ENCODE measurements at places on chromosomes 2 and 18.

GRCh38 chr18:1797235-1797634, 774.1 kb downstream of the METTL4 start:
- no peak for DNase-seq

GRCh38 chr2:45457211-45457945, 153.7 kb downstream of the SRBD1 start:
- no peak for DNase-seq

DNA sequence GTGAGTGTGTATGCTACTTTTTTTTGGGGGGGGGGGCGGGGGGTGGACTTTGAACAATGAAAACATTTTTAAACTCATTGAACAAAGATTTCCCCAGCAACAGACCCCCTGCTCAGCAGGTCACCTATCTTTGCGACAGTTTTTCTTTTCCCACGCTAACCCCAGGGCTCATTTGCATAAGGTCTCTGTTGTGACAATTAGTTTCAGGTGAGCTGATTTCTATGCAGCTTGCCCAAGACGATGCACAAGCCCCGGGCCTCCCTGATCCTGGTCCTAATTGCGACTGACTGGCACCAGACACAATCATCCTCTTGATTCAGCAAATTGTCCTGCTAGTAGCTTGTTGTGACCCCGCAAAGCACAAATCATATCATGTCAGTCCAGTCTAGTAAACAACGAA, 40.3 kb downstream of the ZEB2 start:
- no peak for DNase-seq

DNA sequence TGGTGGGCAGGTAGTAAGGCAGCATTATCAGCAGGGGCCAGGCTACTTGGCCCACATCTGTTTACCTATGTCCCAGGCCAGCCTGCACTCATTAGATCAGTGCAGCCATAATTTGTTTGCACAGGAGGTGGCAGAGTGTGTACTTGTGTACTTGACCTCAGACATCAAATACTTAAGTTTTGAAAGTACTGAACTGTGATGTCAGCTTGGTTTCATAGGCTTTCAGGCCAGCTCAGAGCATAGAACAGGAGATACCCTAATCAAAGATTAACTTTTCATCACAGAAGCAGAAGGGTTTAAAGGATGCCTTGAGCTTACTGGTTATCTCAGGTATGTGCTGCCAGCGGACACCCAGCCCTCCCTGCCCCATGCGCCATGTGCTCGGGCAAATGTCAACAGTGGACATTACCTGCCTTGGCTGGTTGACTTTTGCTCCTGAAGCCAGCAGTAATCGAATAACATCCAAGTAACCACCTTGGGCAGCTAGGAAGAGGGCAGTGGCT, 33.2 kb downstream of the ANKRD29 start:
- no peak for DNase-seq

DNA sequence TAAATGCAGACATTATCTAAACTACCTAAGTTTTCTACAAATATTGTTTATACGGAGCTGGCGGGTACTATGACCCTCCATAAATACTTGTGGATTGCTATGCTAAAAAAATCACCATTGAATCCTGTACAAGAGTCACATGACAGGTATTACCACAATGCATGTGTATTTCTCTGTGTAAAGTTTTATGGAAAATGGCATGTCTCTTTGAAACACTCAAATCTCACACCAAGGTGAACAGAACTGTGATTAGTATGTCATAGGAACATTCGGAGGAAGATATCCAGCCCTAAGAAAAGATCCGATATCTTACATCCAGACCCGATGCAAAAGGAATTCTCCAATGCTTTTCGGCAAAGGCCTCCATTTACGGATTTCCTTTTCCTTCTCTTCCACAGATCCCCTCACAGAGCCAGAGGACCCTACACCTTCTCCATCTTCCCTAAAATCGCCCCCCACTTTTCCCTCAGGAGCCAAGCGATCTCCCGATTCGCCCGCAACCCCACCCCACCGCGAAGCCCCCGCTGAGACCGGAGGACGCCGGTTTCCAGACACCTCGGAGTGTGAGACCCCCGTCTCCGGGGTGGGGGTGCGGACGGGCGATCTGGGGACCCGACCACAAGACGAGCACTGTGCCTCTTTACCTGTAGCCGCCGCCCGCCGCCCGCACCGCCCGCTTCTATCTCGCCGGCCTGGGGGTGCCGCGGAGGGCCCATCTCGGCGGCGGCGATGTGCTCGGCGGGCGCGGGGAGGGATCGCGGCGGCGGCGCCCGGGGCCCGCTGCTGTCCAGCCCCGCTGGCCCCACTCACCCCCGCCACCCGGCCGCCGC, 1.2 kb downstream of the SAP130 start:
- peak; percentile 14 for DNase-seq

DNA sequence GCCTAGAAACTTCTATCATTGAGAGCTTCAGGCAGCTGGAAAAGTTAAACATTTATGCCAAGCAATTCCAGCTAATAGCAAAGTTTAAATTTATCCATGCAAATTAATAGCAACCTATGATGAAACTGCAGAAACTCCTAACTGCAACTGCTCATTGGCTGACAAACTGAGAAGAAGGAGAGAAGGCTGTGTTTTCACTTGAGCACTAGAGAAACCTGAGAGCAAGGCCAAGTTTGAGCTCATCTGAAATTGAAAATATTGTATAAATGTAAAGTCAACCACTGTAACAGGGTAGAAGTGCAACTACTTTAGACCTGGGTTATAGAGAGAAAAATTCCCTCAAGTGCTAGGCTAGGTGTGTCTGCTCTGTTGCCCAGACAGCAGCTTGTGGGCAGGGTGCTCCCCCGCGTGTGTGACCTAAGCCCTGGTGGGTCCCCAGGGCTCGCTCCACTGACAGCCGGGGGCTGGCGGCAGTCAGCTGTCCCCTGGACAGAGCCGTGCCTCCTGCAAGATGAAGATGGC, 50.2 kb downstream of the CABYR start:
- no peak for DNase-seq

DNA sequence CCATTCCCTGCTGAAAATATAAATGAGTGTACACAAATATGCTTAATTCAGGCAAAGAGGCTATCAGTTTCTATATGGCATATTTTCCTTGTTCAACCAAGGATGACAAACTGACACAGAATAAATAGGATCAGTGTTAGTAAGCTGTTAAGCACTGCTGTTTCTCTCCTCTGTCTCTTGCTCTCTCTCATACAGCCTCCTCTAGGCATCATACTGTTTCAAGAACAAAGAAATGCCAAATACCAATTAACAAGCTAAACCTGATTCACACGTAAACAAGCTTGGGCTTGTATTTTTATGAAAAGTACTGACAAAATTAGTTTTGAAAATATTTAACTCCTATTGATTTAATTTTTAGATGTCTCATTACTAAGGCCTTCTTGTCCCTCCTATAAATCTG, 1027.2 kb upstream of the ACVR2A start:
- no peak for DNase-seq

GRCh38 chr2:236849940-236850339, 235.7 kb upstream of the COPS8 start:
- DNase-seq = no peak

DNA sequence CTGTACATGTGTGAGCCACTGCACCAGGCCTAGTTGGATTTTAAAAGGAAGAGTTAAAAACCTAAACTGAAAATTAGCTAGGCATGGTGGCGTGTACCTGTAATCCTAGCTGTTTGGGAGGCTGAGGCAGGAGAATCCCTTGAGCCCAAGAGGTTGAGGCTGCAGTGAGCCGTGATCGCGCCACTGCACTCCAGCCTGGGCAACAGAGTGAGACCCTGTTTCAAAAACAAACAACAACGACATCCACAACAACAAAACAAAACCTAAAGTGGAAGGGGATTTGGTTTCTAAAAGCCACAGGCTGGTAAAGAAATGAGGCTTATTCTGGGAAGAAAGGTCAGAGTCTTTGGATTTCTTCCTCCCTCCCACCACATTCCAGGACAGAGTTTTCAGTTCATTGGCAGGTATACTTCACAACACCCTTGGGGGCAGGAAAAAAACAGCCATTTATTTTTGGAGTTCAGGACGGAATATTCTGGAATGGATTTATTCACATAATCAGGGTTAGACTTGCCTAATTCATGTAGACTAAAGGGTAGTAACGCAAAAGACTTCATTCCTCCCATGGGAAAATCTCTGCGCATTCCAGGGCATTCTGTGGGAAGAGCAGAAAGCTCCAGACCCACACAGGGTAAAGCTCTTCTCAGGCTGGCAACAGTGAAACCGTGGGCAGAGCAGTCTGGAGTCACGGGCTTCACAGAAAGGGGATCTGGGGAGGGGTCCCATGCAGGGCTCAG, 34.9 kb downstream of the TEX44 start:
- no peak for DNase-seq

DNA sequence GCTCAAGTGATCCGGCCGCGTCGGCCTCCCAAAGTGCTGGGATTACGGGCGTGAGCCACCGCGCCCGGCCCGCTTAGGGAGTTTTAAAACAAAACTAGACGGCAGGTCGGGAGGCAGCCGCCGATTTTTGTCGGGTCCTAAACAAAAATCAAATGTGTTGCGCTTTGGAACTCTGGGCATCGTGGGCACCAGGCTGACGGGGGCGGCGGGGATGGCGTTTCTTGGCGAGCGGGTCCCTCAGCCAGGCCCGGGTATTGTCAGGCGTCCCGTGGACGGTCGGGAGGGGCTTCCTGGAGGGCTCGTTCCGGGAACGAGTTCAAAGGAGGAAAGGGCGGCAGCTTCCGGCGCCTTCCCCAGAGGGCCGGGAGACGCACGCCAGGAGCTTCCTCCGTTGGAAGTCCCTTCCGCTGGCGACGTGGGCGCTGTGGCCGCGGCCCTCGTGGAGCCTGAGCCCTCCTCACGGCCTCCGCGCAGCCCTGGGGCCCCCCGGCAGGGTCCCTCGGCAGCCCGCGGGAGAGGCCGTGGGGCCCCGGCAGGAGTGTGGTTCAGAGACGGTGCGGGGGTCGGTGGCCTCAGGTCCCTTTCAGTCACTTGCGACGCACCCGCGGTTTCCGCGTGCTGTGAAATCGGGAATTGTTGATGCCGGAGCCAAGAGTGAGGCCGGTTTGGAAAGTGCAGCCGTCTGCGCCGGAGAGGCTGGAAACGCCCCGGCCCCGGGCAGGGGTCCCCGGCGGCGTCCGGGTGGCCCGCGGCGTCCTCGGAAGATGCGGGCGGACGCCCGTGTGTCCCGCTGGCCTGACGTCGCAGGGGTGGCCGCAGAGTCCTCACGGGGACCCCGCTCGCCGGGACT, 59.3 kb downstream of the EMILIN2 start:
- DNase-seq = peak; percentile 92

GRCh38 chr2:60386436-60386835, 167.0 kb downstream of the BCL11A start:
- no peak for DNase-seq

- DNase-seq = no peak
These were observed 67.6 kb upstream of the RBBP8 start for GRCh38 chr18:22865354-22866116.
